Stimulated activated CD4-positive, alpha-beta T cell treated with anti-CD3 and anti-CD28 coated beads, Interleukin-4, amount 100 ng/mL, for 1 hour (primary cell): ENCODE measurements at places on chromosomes 1 and 21.

GRCh38 chr1:119446321-119446720 is 31.4 kb downstream of the HSD3B2 start:
- no peak for DNase-seq

GRCh38 chr1:230243146-230243545 is 176.1 kb downstream of the GALNT2 start:
- DNase-seq = no peak

DNA sequence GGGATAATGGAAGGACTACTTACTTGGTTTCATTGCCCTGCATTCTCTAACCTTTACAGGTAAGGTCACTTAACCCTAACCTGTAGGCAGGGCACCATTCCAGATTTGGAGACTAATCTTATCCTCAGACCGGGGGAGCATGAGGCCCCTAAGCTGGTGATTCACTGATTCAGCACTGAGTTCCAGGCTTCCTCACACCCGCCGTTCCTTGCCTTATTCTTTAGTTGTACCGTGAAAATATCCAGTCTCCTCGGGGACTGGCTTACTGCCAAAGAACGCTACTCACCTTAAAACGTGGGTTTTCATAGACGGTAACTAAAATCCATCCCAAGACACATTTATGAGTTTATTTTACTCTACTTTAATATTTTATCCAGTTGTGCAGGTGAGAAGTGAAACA is 44.3 kb upstream of the COL24A1 start:
- no peak for DNase-seq

- peak; percentile 86 for DNase-seq
Observed at GRCh38 chr1:9004700-9005394, 21.4 kb downstream of the SLC2A7 start.

GRCh38 chr1:83958704-83959103 is 40.2 kb downstream of the TTLL7 start:
- no peak for DNase-seq

GRCh38 chr1:116147972-116148371 is 36.8 kb downstream of the MAB21L3 start:
- DNase-seq = no peak

GRCh38 chr1:209774592-209774991 is 9.8 kb downstream of the C1orf74 start:
- no peak for DNase-seq

DNA sequence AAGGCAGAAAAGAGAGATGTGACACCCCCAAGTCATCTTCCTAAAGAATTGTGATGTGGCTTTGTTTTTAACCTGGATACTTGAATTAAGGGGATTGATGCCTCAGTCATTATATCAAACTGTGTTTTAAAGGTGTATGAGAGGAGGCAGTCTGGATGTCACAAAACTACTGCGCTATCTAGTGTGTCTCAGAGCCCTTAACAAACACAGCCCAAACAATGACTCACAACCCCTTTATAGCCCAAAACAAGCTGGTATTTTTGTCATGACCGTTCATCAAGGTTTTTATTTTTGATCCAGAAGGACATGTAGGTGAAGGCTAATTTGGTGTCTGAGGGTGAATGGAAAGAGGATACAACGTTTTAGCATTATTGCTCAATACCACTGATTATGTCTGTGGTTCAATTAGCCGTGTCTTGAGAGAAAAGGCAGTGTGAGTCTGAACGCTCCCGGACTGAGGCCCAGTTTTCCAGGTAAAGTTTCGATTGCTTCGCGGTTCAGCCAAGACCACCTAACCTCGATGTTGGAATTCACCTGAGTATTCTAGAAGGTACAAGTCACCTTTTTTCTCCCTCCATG is 71.6 kb downstream of the SGIP1 start:
- no peak for DNase-seq

DNA sequence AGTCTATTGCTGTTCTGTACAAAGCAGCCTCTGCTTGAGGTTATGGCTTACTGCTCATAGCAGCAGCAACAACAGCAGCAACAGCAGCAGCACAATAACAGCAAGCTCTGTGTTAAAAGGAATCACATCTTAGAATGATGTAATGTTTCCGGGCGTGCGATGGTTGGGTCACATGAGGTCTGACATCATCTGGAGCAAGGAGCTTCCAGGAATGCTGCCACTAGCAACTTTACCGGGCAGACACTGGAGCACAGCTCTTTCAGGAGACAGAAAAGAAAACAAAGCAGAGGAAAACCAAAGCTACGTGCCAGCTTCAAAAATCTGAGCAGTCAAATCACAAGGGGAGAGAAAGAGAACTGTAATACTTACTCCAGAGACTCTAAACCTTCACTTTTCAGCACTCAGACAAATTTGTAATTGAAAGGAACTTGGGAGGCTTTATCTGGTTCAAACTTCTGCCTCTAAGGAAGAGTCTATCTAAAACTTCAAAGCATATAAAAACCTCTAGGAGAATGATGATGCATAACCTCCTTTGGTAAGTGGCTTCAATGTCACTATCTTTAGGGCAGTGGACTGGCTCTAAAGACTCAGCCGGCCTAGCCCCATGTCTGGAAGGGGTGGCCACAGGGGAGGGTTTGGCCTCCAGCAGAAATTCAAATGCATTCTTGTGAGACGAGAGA is 28.3 kb upstream of the RAB3GAP2 start:
- DNase-seq = no peak

DNA sequence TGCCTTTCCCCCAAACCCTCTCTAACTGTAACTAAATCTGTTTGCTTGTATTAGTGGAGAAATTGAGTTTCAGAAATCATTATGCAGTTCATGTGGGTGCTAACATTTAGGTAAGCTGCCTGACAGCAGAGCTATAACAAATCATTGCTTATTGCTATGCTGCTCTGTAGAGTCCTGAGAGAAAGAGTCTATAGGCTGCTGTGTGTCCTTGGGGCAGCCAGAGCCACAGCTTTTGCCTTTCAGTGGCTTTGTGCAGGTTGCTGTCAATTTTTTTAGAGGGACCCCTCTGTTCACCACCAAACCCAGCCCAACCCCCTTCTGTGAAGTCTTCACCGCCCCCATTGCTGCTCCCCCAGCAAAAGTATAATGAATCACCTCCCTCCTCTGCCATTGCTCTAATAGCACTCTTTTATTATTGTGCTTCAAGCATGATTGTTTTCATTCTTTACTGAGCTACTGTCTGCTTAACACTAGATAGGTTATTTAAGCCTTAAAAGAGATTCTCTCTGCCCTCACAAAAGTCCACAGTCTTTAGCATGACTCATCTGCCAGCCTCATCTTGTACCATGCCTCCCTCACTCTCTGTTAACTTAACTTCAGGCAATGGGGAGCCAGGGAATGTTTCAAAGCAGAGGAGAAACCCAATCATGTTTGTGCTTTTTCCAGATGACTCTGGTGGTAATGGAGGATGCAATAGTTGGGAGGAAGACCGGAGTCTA is 38.6 kb downstream of the DIRAS3 start:
- DNase-seq = no peak

GRCh38 chr1:192167911-192168700 is 9.8 kb downstream of the RGS18 start:
- no peak for DNase-seq

GRCh38 chr1:30912913-30913652 is 4.5 kb upstream of the SDC3 start:
- DNase-seq = no peak

DNA sequence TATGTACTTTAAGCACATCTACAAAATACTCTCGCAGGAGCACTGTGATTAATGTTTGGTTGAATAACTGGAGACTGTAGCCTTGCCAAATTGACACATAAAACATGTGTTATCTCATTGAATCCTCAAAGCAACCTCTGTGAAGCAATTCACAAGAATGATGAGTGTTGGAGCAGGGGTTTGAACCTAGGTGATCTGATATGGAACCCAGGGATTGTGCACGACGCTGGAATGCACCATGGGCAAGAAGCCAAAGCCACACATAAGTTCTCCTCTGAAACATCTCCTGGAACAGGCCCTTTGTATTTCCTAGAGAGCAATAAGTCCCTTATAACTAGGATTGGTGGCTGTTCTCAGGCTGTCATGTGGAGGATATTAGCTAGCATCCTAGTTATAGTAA is 124.6 kb upstream of the IVNS1ABP start:
- no peak for DNase-seq

DNA sequence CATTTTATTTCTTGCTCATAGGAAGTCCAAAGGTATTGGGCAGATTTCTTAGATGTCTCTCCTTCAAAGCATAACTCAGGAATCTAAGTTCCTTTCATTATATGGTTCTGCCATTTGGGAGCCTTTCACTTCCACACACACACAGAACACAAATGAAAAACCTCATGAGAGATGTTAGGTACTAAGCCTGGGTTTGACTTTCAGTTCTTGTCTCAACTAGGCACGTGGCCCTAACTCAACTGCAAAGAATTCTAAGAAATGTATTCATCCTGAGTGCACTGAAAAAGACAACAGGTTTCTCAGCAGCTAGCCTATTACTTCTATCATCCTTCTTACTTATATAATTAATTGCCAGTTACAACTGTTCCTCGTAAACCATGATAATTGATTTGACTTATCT is 190.0 kb upstream of the SAMSN1 start:
- DNase-seq = no peak

DNA sequence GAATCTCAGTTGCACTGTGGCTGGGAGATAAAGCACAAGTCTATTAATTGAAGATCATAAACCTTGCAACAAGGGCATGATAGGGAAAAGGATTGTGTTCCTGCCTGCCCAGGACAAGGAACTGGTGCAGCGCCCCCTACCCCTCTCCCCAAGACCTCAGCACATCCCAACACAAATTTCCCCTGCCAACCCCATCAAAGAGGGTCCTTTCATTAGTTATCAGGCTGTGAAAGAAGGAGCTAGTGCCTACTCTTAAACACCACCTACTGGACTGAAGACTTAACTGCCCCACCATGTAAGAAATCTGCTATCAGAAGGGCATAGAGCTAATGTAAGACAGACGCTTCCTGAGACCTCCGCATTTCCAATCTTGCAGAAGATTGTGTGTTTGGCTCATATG is 372.6 kb downstream of the AGBL4 start:
- no peak for DNase-seq

GRCh38 chr1:80468356-80468755 is 1332.4 kb upstream of the ADGRL2 start:
- no peak for DNase-seq
